ENCODE measurements at places on chromosomes 11 and 22.

GRCh38 chr11:134755535-134755934 is 343.5 kb upstream of the B3GAT1 start:
- H3K36me3 ChIP-seq, result no peaks in the 10 kb centered on the region
- DNase-seq, result no peak
- no peaks in the 10 kb centered on the region for H3K4me1 ChIP-seq
- no peak overlapping the region for H3K27ac ChIP-seq

- no peak for DNase-seq
- peaks cover 8% of the 10 kb centered on the region for H3K4me1 ChIP-seq
- H3K27me3 ChIP-seq, result peaks cover 28% of the 10 kb centered on the region
- no peak overlapping the region for H3K4me3 ChIP-seq
- no peaks in the 10 kb centered on the region for H3K36me3 ChIP-seq
Measured at GRCh38 chr11:62922653-62923431, 1.7 kb upstream of the CHRM1 start.

DNA sequence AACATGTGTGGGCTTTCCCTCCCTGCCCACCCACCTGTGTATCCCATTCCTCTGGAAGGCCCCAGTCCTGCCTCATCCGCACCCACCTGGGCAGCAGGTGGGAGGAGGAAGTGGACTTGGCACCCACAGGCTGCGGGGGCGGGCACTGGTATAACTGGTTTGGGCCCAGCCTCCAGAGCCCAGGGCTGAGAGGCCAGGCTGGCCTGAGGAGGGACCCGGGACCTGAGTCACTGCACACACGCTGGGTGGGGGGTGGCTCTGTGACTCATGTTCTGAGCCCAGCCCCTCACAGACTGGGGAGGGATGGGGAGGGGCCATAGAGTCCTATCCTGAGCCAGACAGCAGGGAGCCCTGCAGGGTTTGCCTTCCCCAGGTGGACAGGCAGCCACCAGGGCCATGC is 16.7 kb downstream of the PHLDA2 start:
- no peaks in the 10 kb centered on the region for H3K27me3 ChIP-seq
- no peak overlapping the region for H3K4me3 ChIP-seq
- no peaks in the 10 kb centered on the region for H3K4me1 ChIP-seq
- DNase-seq, result no peak

DNA sequence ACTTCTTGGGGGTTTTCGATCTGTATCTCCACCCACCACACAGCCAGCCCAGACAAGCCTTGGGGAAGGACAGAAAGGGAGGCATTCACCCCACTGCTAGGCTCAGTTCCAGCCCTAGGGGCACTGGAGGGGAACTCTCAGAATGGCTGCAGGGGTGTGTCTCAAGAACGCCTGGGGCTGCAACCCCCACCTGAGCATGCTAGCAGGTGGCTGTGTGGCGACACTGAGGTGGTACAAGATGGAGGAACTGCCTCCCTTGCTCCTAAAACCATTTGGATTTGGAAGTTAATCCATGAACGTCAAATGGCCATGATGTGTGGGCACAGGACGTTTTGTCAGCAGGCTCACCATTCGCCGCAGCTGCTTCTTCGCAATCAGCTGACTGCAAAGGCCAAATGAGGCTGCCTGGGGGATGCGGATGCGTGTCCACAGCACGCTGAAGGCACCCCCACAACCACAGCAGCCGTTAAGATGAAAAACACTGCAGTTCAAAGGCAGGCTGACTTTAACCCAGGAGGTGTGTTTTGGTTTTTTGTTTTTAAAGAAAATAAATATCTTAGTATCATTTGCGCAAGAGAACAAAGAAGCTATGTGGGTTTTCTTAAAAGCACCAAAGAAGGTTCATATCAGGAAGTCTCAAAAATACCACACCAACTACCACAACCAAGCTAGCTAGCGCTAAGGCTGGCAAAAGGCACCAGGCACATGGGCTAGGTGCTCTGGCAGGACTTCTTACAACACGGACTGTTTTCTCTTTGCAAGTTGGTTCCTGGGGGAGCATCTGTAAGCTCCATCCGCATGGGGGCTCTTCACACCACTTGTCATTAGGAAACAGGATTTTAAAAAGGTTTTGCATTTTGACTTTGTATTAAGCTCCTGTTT is 22.2 kb upstream of the NAP1L4 start:
- peak; percentile 13 for DNase-seq
- H3K36me3 ChIP-seq, result peaks cover 18% of the 10 kb centered on the region
- H3K4me1 ChIP-seq, result no peaks in the 10 kb centered on the region
- no peaks in the 10 kb centered on the region for H3K27me3 ChIP-seq
- no peak overlapping the region for H3K4me3 ChIP-seq
- H3K27ac ChIP-seq, result no peak overlapping the region

- no peaks in the 10 kb centered on the region for H3K4me1 ChIP-seq
- DNase-seq, result no peak
- no peaks in the 10 kb centered on the region for H3K36me3 ChIP-seq
- no peak overlapping the region for H3K27ac ChIP-seq
Measured at GRCh38 chr11:93591247-93591898, 48.2 kb upstream of the SMCO4 start.
